ENCODE measurements at places on chromosomes 2 and 18. TPM values are rescaled to one million over a fixed set of nuclear protein-coding genes. Genes with fewer than 3 reads are reported as not detected.
A peak's percentile ranks its signal among the peaks of the same experiment; 100 is the strongest.

The LRP1B gene
- polyA plus RNA-seq: 0.84 TPM

The CELF4 gene
- polyA plus RNA-seq: 15.1 TPM

- no peak for DNase-seq
These were observed 80.1 kb downstream of the FHOD3 start for GRCh38 chr18:36377626-36378025.

GRCh38 chr2:134421556-134422328, 167.9 kb downstream of the MGAT5 start:
- no peak for DNase-seq

- no peak for DNase-seq
These were observed 43.7 kb downstream of the MEX3C start for GRCh38 chr18:51153659-51154371.

DNA sequence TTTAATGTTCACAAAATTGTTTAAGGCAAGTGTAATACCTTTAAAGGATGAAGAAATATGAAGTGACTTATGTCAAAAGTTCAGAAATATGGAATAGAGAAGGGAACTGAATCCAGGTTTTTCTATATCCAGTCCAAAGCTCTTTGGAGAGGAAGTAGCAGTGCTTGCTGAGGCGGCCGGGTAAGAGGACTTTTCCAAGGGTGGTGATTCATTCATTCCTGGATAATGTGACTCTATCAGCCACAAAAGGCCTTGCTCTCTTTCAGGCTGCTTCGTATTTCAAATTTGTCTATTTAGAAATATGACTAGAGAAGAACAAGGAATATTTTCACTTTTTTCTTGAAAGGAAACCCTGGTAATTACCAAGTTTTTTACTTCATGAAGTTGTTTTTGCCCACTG, 830.1 kb upstream of the ZEB2 start:
- DNase-seq: no peak

The CNDP1 gene
- polyA plus RNA-seq: not detected

DNA sequence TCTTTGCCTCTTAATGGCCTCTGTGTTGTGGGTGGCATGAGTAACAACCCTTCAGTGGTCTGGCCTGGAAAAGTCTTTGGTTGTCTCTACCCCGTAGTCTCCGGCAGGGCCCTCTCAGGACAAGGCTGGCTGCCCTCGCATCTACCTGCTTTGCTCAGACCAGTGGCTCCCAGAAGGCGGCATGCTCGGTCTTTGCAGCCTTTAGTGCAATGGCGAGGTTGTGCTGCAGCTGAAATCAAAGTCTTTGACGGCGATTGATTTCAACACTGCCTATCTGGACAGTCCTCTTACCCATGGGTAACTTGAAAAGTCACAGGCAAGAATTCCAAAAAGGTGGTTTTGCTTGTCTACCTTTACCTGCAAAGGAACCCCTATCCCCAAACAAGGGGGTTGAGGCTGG, 95.9 kb downstream of the ALPK2 start:
- DNase-seq: no peak

DNA sequence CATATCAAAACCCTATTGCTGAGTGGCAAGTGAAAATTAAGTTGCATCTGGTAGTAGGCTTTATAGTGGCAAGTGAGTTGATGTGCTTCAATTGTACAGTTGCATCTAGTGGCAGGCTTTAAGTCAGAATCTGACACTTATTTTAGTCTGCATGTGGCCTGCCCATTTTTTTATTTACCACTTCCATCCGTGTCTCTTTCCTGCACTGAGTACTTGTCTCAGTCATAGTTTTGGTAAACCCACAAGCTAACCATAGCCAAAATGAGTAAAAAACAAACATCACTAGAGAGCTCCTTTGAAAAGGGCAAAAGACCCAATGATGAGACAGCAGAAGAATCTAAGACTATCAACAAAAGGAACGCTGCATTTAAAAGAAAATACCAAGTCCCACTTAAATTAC, 96.0 kb upstream of the CRACDL start:
- no peak for DNase-seq

The MPP4 gene
- 0.37 TPM for polyA plus RNA-seq

The SCYGR3 gene
- polyA plus RNA-seq: not detected

- no peak for DNase-seq
These were observed 257.9 kb downstream of the THSD7B start for GRCh38 chr2:137023205-137023604.

The FECH gene
- polyA plus RNA-seq: 7.2 TPM

GRCh38 chr2:235377176-235377575, 116.7 kb upstream of the AGAP1 start:
- no peak for DNase-seq

GRCh38 chr2:177894546-177894945, 178.0 kb downstream of the PDE11A start:
- DNase-seq: no peak

The VWA3B gene
- polyA plus RNA-seq: not detected

- DNase-seq: no peak
These were observed 82.8 kb downstream of the HRH4 start for GRCh38 chr18:24543086-24543794.

The SKOR2 gene
- not detected for polyA plus RNA-seq

- DNase-seq: no peak
These were observed 12.9 kb upstream of the SNORC start for GRCh38 chr2:232857158-232857563.

DNA sequence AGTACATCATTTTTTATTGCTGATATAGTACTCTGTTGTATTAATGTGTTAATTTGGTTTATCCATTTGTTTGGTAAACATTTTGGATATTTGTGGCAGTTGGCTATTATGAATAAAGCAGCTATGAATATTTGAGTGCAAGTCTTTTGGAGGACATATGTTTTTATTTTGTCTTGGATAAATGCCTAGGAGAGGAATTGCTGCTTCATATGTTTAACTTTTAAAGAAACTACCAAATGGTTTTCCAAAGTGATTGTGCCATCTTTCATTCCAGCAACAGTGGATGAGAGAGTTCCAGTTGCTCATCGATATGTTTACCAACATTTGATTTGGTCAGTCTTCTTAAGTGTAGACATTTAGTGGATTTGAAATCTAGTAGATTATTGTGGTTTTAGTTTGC, 51.8 kb downstream of the MERTK start:
- DNase-seq: no peak

DNA sequence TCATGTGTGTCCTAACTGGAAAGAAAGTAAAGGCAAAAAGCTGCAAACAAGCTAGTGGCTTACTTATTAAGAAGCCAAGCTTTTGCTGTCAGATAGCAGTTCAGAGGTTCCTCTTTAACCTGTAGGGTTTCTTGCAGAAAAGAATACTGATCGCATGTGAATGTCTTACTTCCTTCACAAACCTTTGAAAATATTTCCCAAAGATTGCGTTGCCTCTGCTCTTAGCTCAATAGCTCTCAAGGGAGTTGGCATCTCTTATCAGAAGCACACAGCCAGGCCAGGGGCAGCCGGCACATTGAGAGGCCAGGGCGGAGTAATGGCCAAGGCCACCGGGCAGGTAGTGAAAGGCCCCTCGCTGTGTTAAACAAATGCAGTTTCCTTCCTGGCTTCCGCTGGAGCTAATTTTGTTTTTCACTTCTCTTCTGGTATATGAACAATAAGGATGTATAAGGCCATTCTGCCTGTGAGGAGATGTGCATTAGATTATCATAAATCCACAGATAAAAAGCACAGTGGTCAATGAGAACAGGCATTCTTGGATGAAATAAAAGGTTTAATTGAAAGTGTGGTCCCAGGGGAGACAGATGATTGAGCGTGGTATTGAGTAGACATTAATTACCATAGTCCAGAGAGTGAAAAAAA, 542.4 kb upstream of the NRP2 start:
- DNase-seq: peak; percentile 31

Data from adrenal gland (tissue), 19 donors.